ENCODE measurements at places on chromosomes 7 and 10. TPM values are rescaled to one million over a fixed set of nuclear protein-coding genes. Genes with fewer than 3 reads are reported as not detected.

GRCh38 chr7:150613880-150614279 is 18.3 kb downstream of the GIMAP6 start:
- no peak for DNase-seq

DNA sequence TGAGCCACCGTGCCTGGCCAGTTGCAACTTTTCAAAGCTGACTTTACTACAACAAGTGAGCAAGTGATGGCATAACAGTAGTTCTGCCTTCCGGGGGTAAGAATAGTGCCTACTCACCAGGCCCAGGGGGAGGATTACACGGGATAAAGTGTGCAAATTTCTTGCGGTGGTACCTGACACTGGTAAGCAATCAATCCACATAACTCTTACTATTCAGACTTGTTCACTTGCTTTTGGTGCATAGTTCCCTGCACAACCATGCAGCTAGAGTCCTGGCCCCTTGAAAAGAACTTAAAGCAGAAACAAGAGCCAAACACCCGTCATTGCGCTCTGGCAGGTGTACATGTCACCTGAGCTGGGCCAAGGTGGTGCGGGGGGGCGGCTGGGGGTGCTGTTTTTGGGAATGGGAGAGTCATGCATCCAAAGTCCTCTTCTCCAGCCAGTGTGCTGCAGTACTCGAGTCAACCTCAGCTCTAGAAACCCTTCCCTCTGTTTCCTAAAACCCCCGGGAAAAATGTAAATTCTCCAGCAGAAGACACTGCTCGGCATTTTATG is 5.4 kb upstream of the COBL start:
- DNase-seq, result no peak

DNA sequence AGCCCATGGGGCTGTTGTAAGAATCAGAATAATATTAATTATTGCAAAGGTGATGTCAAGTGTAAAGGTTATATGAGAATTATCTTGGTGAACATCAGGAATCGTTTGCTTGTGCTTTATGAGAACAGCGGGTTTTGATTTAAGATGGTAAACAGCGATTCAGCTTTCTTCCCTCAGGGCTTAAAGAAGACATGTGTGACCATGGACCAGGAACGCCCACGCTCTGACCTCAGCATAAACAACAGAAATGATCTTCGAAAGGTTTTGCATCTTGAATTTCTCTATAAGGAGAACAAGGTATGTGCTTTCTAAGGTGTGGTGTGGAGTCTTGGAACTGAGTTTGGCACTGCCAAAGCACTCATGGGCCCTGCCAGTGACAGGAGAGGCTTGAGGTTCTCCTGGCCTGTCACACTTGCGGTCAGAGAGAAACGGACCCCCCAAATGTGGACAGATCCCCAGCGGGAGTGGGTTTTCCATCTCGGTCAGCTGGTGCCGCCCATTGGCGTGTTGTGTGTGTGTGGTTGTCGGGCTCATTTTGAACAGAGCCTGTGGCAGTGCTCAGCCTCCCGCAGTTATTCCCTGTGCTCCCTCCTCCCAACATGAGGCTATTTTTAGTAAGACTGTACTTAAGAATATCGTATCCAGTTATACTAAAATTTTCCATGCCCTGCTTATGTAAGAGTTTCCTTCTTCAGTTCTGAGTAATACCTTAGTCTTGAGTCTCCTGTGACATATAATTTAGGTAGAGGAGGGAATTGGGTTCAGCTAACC is 7.2 kb downstream of the MINDY4 start:
- DNase-seq, result no peak

DNA sequence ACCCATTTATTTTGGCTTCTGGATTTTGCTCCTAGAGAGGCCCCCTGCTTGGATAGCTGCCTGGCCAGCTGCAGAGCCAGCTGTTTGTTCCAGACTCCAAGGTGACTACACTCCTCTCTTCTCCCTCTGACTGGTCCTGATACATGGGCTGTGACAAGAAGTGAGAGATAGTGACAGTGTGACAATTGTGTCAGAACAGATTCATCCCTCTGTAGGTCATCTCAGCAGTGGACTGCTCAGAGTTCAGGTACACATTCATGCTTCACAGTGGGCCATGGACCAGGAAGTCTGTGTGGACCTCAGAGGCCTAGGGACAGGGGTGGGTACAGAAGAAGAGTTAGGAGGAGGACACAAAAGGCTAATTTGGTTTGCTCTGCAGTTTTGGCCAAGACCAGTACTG is 188.2 kb upstream of the MKLN1 start:
- no peak for DNase-seq

Gene SUN3
- total RNA-seq, result not detected

Gene GOLGA7B
- 3.3 TPM for total RNA-seq

Gene FGFR2
- total RNA-seq, result 33.3 TPM

Measured in esophagus squamous epithelium (tissue), 5 donors.